Sigmoid colon (tissue), 7 donors: ENCODE measurements at places on chromosomes 6 and 20.

DNA sequence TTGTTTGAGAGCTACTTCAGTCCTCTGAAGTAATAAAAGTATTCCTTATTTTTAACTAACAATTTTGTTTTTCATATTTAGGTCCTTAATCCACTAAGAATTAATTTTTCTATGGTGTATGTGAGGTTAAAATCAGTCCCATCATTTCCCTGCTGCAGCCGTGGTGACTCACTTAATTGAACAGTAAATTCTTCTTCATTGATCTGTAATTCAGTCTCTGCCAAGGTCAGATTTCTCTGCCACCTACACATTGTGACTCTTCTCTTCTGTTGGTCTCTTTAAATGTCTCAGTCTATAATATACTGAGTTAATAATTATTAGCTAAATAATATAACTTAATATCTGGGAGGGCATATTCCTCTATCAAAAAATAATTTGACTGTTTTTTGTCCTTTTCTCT, 262.3 kb downstream of the UTRN start:
- H3K27ac ChIP-seq, result no peak overlapping the region
- H3K4me3 ChIP-seq, result no peak overlapping the region
- no peak for DNase-seq

GRCh38 chr6:164356814-164357213, 942.3 kb downstream of the QKI start:
- no peak overlapping the region for H3K27ac ChIP-seq
- no peaks in the 10 kb centered on the region for H3K4me1 ChIP-seq
- H3K27me3 ChIP-seq, result no peaks in the 10 kb centered on the region
- no peaks in the 10 kb centered on the region for H3K36me3 ChIP-seq
- no peak overlapping the region for H3K4me3 ChIP-seq
- no peak for DNase-seq

DNA sequence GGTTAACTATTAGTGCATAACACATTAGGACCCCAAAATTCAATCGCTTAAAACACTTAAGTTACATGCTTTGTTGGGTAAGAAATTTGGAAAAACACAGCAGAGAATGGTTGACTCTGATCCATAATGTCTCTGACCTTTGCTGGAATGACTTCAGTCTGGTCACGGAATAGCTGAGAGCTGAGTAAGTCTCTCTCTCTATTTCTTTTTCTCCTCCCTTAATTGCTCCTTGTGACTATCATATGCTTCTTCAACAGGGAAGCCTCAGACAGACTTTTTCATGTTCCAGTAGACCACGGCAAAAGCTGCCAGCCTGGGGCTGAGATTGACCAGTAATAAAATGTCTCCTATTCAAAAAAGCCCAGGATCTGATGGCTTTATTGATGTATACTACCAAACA, 4.8 kb downstream of the OR12D1 start:
- H3K4me1 ChIP-seq, result no peaks in the 10 kb centered on the region
- H3K4me3 ChIP-seq, result no peak overlapping the region
- no peaks in the 10 kb centered on the region for H3K36me3 ChIP-seq

DNA sequence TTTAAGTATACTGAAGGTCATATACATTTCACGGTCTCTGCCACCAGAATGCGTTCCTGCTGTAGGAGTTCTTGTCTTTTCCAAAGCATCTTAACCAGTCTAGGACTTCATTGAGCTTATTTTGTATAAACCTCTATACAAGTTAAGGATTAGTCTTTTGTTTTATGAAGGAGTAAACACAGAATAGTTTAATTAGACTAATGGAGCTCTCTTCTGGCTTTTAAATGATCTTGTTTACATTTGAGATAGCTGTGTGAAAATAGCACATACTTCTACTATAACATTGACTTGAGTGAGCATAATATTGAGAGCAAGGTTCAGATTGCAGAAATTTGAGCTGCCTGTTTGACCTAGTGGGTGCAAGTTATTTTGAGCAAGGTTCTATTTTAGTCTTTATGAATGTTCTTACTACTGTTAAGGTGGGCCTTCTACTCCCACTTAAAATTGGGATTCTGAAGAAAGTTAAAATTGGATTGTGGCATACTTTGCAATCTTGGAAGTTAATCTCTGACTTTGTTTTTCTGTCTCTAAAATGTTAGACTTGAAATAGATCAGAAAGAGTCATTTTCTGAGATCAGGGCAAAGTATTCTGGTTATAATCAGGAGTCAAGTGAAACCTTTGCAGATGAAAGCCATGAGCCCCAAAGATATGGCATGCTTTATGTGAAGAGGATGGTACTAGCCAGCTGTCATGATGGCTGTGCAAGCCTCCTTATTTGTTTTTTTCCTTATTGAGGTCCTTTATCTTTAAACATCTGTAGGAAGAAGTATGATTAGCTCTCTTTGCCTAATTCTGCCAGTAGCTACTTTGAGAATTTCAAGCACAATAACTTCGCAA, 41.8 kb downstream of the RPRD1B start:
- no peaks in the 10 kb centered on the region for H3K27me3 ChIP-seq
- H3K36me3 ChIP-seq, result peaks cover 4% of the 10 kb centered on the region
- no peak for DNase-seq
- no peak overlapping the region for H3K4me3 ChIP-seq
- peaks cover 49% of the 10 kb centered on the region for H3K4me1 ChIP-seq
- H3K27ac ChIP-seq, result peak overlapping the region; percentile 81

DNA sequence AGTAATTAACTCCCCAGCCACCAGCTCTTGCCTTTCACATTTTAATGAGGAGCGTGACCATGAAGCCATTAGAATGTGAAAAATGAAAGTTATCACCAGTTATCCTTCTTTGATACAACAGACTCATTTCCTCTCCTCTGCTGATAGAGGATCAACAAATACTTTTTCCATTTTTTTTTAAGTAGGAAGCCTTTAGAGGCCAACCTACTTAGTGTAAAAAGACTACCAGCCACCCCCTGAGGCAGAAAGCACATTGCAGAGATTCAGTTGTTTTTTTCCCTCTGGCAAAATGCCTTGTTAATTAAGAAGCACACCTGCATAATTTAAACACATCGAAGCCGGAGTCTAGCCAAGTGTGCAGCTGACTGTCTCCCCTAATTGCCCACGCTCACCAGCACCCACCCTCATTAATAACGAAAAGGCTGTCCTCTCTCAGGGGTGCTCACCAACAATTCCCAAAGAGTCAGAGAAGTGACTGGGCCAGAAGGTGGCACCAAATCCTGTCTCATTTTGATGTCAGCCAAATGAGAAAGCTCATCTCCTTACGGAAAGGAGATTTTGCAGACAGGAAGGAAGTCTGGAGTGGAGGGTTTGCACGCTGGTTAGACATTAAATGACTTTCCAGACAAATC, 60.9 kb upstream of the MC3R start:
- no peaks in the 10 kb centered on the region for H3K36me3 ChIP-seq
- H3K27ac ChIP-seq, result no peak overlapping the region
- no peaks in the 10 kb centered on the region for H3K4me1 ChIP-seq
- H3K27me3 ChIP-seq, result no peaks in the 10 kb centered on the region
- no peak for DNase-seq
